ENCODE measurements at places on chromosomes 3 and 15. TPM values are rescaled to one million over a fixed set of nuclear protein-coding genes. Genes with fewer than 3 reads are reported as not detected.

DNA sequence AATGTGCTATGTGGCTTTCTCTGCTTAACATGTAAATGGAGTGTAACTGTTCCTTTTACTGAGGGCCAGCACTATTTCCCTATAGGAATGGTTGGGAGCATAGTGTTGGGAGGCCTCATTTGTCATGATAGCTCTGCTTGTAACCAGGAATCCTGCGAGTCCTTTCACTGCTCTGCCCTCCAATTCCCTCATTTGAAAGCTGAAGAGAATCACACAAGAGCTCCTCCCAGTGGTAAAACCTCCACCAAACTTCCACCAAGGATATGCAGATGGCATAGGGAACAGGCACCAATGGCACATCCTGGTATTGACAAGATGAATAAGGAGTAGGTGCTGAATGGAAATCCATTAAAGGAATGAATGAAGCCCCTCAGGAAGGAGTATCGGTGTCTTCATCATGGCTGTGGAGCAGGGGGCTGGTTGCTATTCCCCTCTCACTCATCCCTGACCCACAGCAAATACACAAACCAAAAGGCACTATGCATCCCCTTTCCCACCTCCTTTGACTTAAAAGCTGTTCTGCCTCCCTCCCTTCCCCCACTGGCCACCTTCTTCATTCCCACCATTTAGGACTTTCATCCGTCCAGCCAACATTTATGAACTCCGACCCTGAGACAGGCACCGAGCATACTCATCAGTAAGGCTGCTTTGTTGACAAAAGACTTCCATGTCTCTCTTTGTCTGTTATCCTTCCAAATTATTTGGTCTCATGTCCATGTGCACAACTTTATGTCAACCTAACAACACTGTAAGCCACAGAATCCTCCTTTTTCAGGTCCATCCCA lies 560.8 kb downstream of the FOXP1 start:
- DNase-seq = no peak
- no peak overlapping the region for H3K4me3 ChIP-seq
- no peak overlapping the region for H3K27ac ChIP-seq
- peaks cover 39% of the 10 kb centered on the region for H3K4me1 ChIP-seq
- no peaks in the 10 kb centered on the region for H3K27me3 ChIP-seq

- H3K27ac ChIP-seq = no peak overlapping the region
- H3K27me3 ChIP-seq = no peaks in the 10 kb centered on the region
- DNase-seq = no peak
- H3K36me3 ChIP-seq = no peaks in the 10 kb centered on the region
- no peak overlapping the region for H3K4me3 ChIP-seq
Measured at GRCh38 chr3:3288255-3288654, 108.8 kb upstream of the CRBN start.

The CHST13 gene
- total RNA-seq = 0.24 TPM

- no peaks in the 10 kb centered on the region for H3K36me3 ChIP-seq
- no peak overlapping the region for H3K27ac ChIP-seq
- H3K4me3 ChIP-seq = no peak overlapping the region
- H3K4me1 ChIP-seq = peaks cover 12% of the 10 kb centered on the region
- no peaks in the 10 kb centered on the region for H3K27me3 ChIP-seq
Measured at GRCh38 chr15:56913241-56913640, 5.2 kb upstream of the TCF12 start.

GRCh38 chr15:96335411-96336024 lies 5.0 kb downstream of the NR2F2 start:
- peak overlapping the region; percentile 25 for H3K27ac ChIP-seq
- no peaks in the 10 kb centered on the region for H3K4me1 ChIP-seq

- no peak for DNase-seq
- H3K27ac ChIP-seq = no peak overlapping the region
- H3K36me3 ChIP-seq = no peaks in the 10 kb centered on the region
- no peaks in the 10 kb centered on the region for H3K4me1 ChIP-seq
Measured at GRCh38 chr3:171991166-171991565, 48.2 kb upstream of the FNDC3B start.

DNA sequence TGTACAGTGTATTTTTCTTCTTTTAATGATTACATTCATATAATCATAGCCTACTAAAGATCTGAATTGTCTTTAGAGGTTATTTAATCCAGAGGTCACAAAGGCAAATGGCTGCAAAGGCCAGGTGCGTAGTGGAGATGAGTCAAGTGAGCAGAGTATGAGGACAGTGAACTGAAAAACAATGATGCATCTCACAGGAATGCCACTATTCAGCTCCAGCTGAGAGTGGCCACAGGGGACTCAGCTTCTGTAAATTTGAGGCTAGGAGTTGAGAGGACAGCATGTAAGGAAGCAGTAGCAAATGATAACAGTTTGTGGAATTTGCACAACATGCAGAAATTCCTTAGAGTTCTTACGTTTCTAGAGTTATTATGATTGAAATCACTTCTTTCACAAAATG lies 50.4 kb downstream of the COL6A5 start:
- H3K27me3 ChIP-seq = no peaks in the 10 kb centered on the region
- no peak overlapping the region for H3K4me3 ChIP-seq
- no peak for DNase-seq
- H3K27ac ChIP-seq = no peak overlapping the region

GRCh38 chr15:50798684-50799083 lies 33.2 kb upstream of the SPPL2A start:
- H3K4me1 ChIP-seq = no peaks in the 10 kb centered on the region
- H3K27me3 ChIP-seq = no peaks in the 10 kb centered on the region
- H3K36me3 ChIP-seq = no peaks in the 10 kb centered on the region

The RFTN1 gene
- total RNA-seq = 125 TPM

- DNase-seq = no peak
- no peak within 1 kb of the TSS for H3K27ac ChIP-seq
- H3K4me3 ChIP-seq = no peak within 1 kb of the TSS
- H3K4me1 ChIP-seq = no peaks in the 10 kb centered on the region
- no peaks in the 10 kb centered on the region for H3K27me3 ChIP-seq
Measured at GRCh38 chr3:127192576-127193232, at the start of gene PRR23E. Gene PRR23E (plus strand): TSS chr3:127193131. CDS start chr3:127196686, 3,555 bp downstream.

GRCh38 chr15:22888120-22888859 lies 49.8 kb downstream of the NIPA2 start:
- H3K36me3 ChIP-seq = no peaks in the 10 kb centered on the region
- no peak overlapping the region for H3K4me3 ChIP-seq
- H3K4me1 ChIP-seq = no peaks in the 10 kb centered on the region
- no peak for DNase-seq
- no peaks in the 10 kb centered on the region for H3K27me3 ChIP-seq
- H3K27ac ChIP-seq = no peak overlapping the region

The SLC51B gene
- not detected for total RNA-seq

- no peak for DNase-seq
- H3K27me3 ChIP-seq = no peaks in the 10 kb centered on the region
- no peak overlapping the region for H3K4me3 ChIP-seq
Measured at GRCh38 chr3:177599326-177599725, 402.0 kb upstream of the TBL1XR1 start.

The CXCR6 gene
- 5.9 TPM for total RNA-seq

DNA sequence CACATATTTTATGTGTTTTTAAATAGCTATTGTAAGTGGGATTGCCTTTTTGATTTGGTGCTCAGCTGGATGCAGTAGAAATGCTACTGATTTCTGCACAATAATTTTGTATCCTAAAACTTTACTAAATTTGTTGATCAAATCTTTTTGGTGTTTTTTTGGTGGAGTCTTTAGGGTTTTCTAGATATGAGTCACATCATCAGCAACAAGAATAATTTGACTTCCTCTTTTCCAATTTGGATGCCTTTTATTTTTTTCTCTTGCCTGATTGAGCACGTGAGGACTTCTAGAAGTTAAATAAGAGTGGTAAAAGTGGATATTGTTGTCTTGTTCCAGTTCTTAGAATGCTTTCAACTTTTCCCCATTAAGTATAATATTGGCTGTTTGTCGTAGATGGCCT lies 51.3 kb downstream of the TLNRD1 start:
- no peak overlapping the region for H3K27ac ChIP-seq
- H3K36me3 ChIP-seq = no peaks in the 10 kb centered on the region
- DNase-seq = no peak
- no peak overlapping the region for H3K4me3 ChIP-seq
- H3K27me3 ChIP-seq = no peaks in the 10 kb centered on the region

- no peaks in the 10 kb centered on the region for H3K27me3 ChIP-seq
- H3K4me3 ChIP-seq = no peak overlapping the region
- no peaks in the 10 kb centered on the region for H3K36me3 ChIP-seq
- no peaks in the 10 kb centered on the region for H3K4me1 ChIP-seq
- no peak overlapping the region for H3K27ac ChIP-seq
Measured at GRCh38 chr3:113279686-113280085, 68.3 kb downstream of the BOC start.

The ANKRD34C gene
- not detected for total RNA-seq

- no peak overlapping the region for H3K4me3 ChIP-seq
- H3K27me3 ChIP-seq = no peaks in the 10 kb centered on the region
- H3K4me1 ChIP-seq = no peaks in the 10 kb centered on the region
- H3K27ac ChIP-seq = no peak overlapping the region
- no peaks in the 10 kb centered on the region for H3K36me3 ChIP-seq
Measured at GRCh38 chr3:67037615-67038014, 39.5 kb downstream of the KBTBD8 start.

- no peaks in the 10 kb centered on the region for H3K27me3 ChIP-seq
- peak; percentile 29 for DNase-seq
- H3K4me1 ChIP-seq = peaks cover 22% of the 10 kb centered on the region
- peak overlapping the region; percentile 75 for H3K27ac ChIP-seq
- no peaks in the 10 kb centered on the region for H3K36me3 ChIP-seq
Measured at GRCh38 chr3:48990636-48991469, 812 bp downstream of the P4HTM start.

DNA sequence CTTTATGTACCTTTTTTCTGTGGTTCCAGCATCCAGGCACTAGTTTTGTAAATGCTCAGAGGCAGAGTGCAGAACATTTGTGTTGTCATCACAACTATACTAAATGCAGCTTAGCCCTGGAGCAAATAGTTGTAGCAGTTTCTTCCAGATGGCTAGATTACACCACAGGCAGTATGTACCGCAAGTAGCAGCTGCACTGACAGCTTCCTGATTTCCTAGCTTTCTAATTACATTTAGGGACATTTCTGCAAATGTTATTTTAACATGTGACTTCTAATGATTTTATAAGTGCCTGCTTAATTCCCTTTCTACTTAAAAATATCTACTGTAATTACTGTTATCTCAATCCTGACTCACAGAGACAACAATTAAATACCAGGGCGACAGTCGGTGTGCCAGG lies 106.5 kb downstream of the NR2E3 start:
- H3K4me3 ChIP-seq = no peak overlapping the region
- H3K4me1 ChIP-seq = no peaks in the 10 kb centered on the region
- DNase-seq = no peak
- H3K36me3 ChIP-seq = no peaks in the 10 kb centered on the region

The WDR53 gene
- 26.7 TPM for total RNA-seq

- H3K27me3 ChIP-seq = no peaks in the 10 kb centered on the region
- H3K36me3 ChIP-seq = no peaks in the 10 kb centered on the region
- no peak for DNase-seq
- no peaks in the 10 kb centered on the region for H3K4me1 ChIP-seq
- no peak overlapping the region for H3K27ac ChIP-seq
Measured at GRCh38 chr3:170621256-170621655, 35.4 kb upstream of the SLC7A14 start.

- no peak overlapping the region for H3K4me3 ChIP-seq
- H3K27me3 ChIP-seq = no peaks in the 10 kb centered on the region
- no peak for DNase-seq
- no peak overlapping the region for H3K27ac ChIP-seq
- no peaks in the 10 kb centered on the region for H3K4me1 ChIP-seq
Measured at GRCh38 chr3:194888916-194889315, 203.2 kb downstream of the FAM43A start.

GRCh38 chr15:50046159-50046558 lies 72.9 kb downstream of the ATP8B4 start:
- H3K27me3 ChIP-seq = no peaks in the 10 kb centered on the region
- H3K4me3 ChIP-seq = no peak overlapping the region
- no peaks in the 10 kb centered on the region for H3K36me3 ChIP-seq
- no peaks in the 10 kb centered on the region for H3K4me1 ChIP-seq

DNA sequence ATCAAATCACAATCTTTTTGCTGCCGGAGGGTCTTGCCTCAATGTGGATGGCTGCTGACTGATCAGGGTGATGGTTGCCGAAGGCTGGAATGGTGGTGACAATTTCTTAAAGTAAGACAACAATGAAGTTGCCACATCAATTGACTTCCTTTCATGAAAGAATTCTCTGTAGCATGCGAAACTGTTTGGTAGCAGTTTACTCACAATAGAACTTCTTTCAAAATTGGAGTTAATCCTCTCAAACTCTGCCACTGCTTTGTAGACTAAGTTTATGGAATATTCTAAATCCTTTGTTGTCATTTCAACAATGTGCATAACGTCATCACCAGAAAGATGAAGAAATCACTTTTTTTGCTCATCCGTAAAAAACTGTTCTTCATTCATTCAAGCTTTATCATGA lies 65.8 kb downstream of the B3GNT5 start:
- H3K27me3 ChIP-seq = no peaks in the 10 kb centered on the region
- H3K27ac ChIP-seq = no peak overlapping the region
- H3K36me3 ChIP-seq = no peaks in the 10 kb centered on the region
- no peak overlapping the region for H3K4me3 ChIP-seq
- H3K4me1 ChIP-seq = peaks cover 3% of the 10 kb centered on the region
- no peak for DNase-seq

- no peak overlapping the region for H3K27ac ChIP-seq
- no peaks in the 10 kb centered on the region for H3K27me3 ChIP-seq
- DNase-seq = no peak
- H3K36me3 ChIP-seq = no peaks in the 10 kb centered on the region
- H3K4me1 ChIP-seq = no peaks in the 10 kb centered on the region
Measured at GRCh38 chr15:33844597-33844996, 123.7 kb upstream of the CHRM5 start.

- no peaks in the 10 kb centered on the region for H3K4me1 ChIP-seq
- DNase-seq = no peak
- H3K36me3 ChIP-seq = no peaks in the 10 kb centered on the region
- H3K27ac ChIP-seq = no peak overlapping the region
- no peaks in the 10 kb centered on the region for H3K27me3 ChIP-seq
Measured at GRCh38 chr3:13556917-13557316, 8.0 kb downstream of the FBLN2 start.

- no peak overlapping the region for H3K4me3 ChIP-seq
- no peak overlapping the region for H3K27ac ChIP-seq
- no peaks in the 10 kb centered on the region for H3K4me1 ChIP-seq
- DNase-seq = no peak
- H3K27me3 ChIP-seq = peaks cover 6% of the 10 kb centered on the region
Measured at GRCh38 chr15:91231703-91232102, 131.6 kb downstream of the SV2B start.

DNA sequence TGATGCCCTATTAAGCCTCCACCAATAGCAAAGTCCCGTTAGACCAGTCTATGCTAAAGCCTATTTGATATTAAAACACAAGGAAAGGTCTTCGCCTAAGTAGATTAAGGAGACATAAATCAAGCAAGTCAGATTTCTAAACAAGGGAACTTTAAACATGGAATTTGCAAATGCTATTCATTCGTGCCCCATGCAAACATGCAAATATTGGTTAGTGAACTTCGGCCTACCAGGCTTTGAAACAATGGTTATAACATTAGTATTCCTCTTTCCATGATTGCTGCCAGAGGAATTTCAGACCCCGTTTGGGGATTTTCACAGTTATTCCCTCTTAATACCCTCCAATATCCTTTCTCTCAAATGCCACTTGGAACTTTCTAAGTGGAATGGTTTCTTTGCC lies 36.9 kb upstream of the ZNF280D start:
- peaks cover 4% of the 10 kb centered on the region for H3K27me3 ChIP-seq
- H3K36me3 ChIP-seq = no peaks in the 10 kb centered on the region
- no peak overlapping the region for H3K27ac ChIP-seq
- H3K4me1 ChIP-seq = no peaks in the 10 kb centered on the region
